Activated T-helper 2 cell treated with anti-CD3 and anti-CD28 coated beads, Interferon-gamma antibody, Interleukin-2, Interleukin-4, amounts not matched to agents 10 μg/mL and 5 μg/mL and 100 μg/mL, durations not matched to agents 14 hours and 24 hours and 36 hours (primary cell): ENCODE measurements at places on chromosomes 2 and 18. TPM values are rescaled to one million over a fixed set of nuclear protein-coding genes. Genes with fewer than 3 reads are reported as not detected.

ABCB11 gene
- total RNA-seq, result 0.02 TPM in 1 of 2 replicates, not detected in the other

KRTCAP3 gene
- total RNA-seq, result 6.2 and 7.5 TPM in 2 replicates

MYO7B gene
- total RNA-seq, result 0.07 and 0.30 TPM in 2 replicates

ADD2 gene
- 3.1 and 3.2 TPM in 2 replicates for total RNA-seq

DNA sequence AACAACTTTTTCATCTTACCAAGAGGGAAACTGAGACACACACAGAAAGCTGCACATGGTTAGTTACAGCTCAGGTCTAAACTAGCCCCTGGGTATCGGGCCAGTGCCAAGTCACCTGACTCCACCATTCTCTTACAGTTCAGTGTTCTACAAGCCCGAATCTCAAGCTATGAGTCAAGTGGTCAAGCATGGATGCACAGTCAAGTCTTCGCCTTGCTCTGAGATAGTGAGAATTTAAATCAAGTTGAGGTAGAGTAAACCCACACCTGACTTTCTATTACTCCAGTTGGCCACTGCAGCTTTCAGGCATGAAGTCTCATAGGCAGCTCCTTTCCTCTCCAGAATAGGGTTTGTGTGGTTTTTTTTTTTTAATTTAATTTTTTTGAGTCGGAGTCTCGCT, 34.5 kb upstream of the ARL5A start:
- no peak overlapping the region for H3K27ac ChIP-seq
- no peak for DNase-seq
- no peaks in the 10 kb centered on the region for H3K4me1 ChIP-seq
- no peaks in the 10 kb centered on the region for H3K36me3 ChIP-seq

- no peak overlapping the region for H3K4me3 ChIP-seq
- H3K36me3 ChIP-seq, result no peaks in the 10 kb centered on the region
- H3K4me1 ChIP-seq, result no peaks in the 10 kb centered on the region
- H3K27me3 ChIP-seq, result no peaks in the 10 kb centered on the region
- no peak overlapping the region for H3K27ac ChIP-seq
Observed at GRCh38 chr2:239814116-239814860, 210.9 kb downstream of the NDUFA10 start.

GRCh38 chr2:33859176-33859575, 260.1 kb upstream of the FAM98A start:
- no peak overlapping the region for H3K27ac ChIP-seq
- no peaks in the 10 kb centered on the region for H3K4me1 ChIP-seq
- no peaks in the 10 kb centered on the region for H3K27me3 ChIP-seq
- H3K4me3 ChIP-seq, result no peak overlapping the region
- H3K36me3 ChIP-seq, result no peaks in the 10 kb centered on the region

- H3K4me3 ChIP-seq, result no peak overlapping the region
- peaks cover 7% of the 10 kb centered on the region for H3K4me1 ChIP-seq
- no peaks in the 10 kb centered on the region for H3K27me3 ChIP-seq
- H3K36me3 ChIP-seq, result no peaks in the 10 kb centered on the region
- no peak for DNase-seq
Observed at GRCh38 chr18:75221897-75222296, 11.3 kb downstream of the TSHZ1 start.

GRCh38 chr2:211846714-211847113, 691.9 kb downstream of the ERBB4 start:
- H3K36me3 ChIP-seq, result no peaks in the 10 kb centered on the region
- H3K27ac ChIP-seq, result no peak overlapping the region
- no peak for DNase-seq

GRCh38 chr18:64399566-64399965, 250.7 kb upstream of the LINC00305 start:
- H3K36me3 ChIP-seq, result no peaks in the 10 kb centered on the region
- no peak overlapping the region for H3K27ac ChIP-seq
- no peak for DNase-seq
- no peak overlapping the region for H3K4me3 ChIP-seq
- no peaks in the 10 kb centered on the region for H3K4me1 ChIP-seq

GRCh38 chr2:118148809-118149208, 60.5 kb downstream of the INSIG2 start:
- no peaks in the 10 kb centered on the region for H3K36me3 ChIP-seq
- H3K4me3 ChIP-seq, result no peak overlapping the region
- H3K27ac ChIP-seq, result no peak overlapping the region
- peaks cover 5% of the 10 kb centered on the region for H3K4me1 ChIP-seq
- DNase-seq, result no peak
